ENCODE measurements at places on chromosomes 3 and 15.

- DNase-seq, result no peak
- no peaks in the 10 kb centered on the region for H3K36me3 ChIP-seq
- no peaks in the 10 kb centered on the region for H3K27me3 ChIP-seq
- H3K4me1 ChIP-seq, result no peaks in the 10 kb centered on the region
- no peak overlapping the region for H3K4me3 ChIP-seq
- H3K27ac ChIP-seq, result no peak overlapping the region
Measured at GRCh38 chr3:75982151-75982550, 196.8 kb upstream of the ZNF717 start.

DNA sequence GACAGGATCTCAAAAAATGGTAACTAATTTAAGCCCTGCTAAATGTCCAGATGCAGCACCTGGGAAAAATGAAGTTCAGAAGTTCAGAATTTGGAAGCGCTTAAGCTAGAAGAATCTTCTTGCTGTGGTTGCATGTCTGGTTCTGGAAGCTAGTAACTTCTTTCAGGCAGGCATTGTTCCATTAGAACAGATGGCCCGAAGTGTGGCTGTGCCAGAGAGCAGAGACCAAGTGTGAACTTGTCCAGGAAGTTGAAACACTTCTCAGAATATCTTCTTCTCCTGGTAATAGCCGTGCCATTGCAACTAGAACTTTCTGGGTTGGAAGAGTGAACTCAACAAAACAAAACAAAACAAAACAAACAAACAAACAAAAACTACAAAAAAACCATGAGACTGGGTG, 80.0 kb downstream of the MITF start:
- no peaks in the 10 kb centered on the region for H3K27me3 ChIP-seq
- no peak overlapping the region for H3K27ac ChIP-seq
- H3K4me3 ChIP-seq, result no peak overlapping the region
- no peak for DNase-seq
- H3K4me1 ChIP-seq, result no peaks in the 10 kb centered on the region

DNA sequence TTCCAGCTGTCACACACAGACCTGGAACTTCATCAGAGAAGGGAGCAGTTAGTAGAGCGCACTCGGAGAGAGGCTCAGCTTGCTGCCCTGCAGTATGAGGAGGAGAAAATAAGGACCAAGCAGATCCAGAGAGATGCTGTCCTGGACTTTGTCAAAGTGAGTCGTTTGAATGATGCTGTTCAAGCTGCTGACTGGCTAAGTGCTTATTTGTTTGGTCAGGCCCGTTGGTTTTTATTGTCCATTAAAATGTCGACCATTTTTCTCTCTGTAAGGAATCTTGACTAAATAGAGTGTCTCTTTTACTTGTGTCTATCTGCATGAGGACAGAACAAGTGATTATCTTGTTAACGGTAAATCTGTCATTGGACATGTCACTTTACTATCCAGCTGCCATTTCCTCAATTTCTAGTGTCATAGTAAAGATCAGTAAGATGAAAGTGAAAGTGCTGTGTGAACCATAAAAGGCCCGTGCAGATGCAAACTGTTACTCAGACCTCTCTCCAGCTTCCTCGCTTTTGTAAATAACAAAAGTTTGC, 56.9 kb downstream of the LRCH3 start:
- no peaks in the 10 kb centered on the region for H3K27me3 ChIP-seq
- H3K36me3 ChIP-seq, result peaks cover 42% of the 10 kb centered on the region

- DNase-seq, result peak; percentile 48
- H3K27me3 ChIP-seq, result no peaks in the 10 kb centered on the region
- H3K36me3 ChIP-seq, result peaks cover 17% of the 10 kb centered on the region
- H3K4me1 ChIP-seq, result peaks cover 51% of the 10 kb centered on the region
- peak within 1 kb of the TSS; percentile 79 for H3K27ac ChIP-seq
- peak within 1 kb of the TSS; percentile 85 for H3K4me3 ChIP-seq
Measured at GRCh38 chr3:52225452-52226228, at the start of gene TLR9. TSS of gene TLR9 (minus strand) at chr3:52225645. CDS start at chr3:52225529, 116 bp downstream.

- no peaks in the 10 kb centered on the region for H3K27me3 ChIP-seq
- DNase-seq, result no peak
- peaks cover 2% of the 10 kb centered on the region for H3K36me3 ChIP-seq
- no peak overlapping the region for H3K27ac ChIP-seq
- H3K4me3 ChIP-seq, result no peak overlapping the region
Measured at GRCh38 chr3:134472831-134473230, 13.0 kb downstream of the ANAPC13 start.

- no peaks in the 10 kb centered on the region for H3K4me1 ChIP-seq
- no peak for DNase-seq
- no peaks in the 10 kb centered on the region for H3K36me3 ChIP-seq
- no peak overlapping the region for H3K27ac ChIP-seq
Measured at GRCh38 chr3:123783050-123783689, 101.0 kb downstream of the MYLK start.

- H3K27me3 ChIP-seq, result peaks cover 4% of the 10 kb centered on the region
- no peak overlapping the region for H3K27ac ChIP-seq
- peak overlapping the region; percentile 11 for H3K4me3 ChIP-seq
- DNase-seq, result no peak
Measured at GRCh38 chr3:16801223-16801622, 83.5 kb upstream of the PLCL2 start.

DNA sequence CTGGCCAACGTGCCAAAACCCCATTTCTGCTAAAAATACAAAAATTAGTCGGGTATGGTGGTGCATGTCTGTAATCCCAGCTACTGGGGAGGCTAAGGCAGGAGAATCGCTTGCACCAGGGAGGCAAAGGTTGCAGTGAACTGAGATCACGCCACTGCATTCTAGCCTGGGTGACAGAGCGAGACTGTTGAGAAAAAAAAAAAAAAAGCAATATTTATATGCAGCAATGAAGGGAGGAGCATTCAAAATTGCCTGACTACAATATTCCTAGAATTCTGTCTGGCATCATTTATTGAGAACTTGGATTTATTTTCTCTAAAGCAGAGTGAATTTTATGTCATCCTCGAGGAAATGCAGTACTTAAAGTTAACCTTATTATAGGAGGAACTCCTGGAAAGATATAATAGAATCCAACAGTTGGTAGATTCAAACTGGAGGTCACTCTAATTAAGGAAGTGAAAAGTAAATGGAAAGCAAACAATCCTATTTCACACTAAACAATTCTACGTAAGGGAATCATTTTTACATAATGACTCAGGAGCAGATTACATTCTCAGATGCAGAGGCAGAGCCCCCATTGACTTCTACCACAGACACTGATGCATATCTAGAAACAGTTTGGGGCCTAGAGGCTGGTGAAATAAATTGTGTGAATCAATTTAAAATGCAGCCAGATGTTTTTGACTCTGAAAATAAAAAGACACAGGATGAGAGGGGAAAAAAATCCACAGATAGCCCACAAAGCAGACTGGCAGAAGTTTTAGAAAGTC, 82.1 kb upstream of the FHIT start:
- no peaks in the 10 kb centered on the region for H3K4me1 ChIP-seq
- DNase-seq, result no peak
- no peak overlapping the region for H3K4me3 ChIP-seq
- H3K36me3 ChIP-seq, result no peaks in the 10 kb centered on the region

GRCh38 chr3:16570113-16570512, 35.1 kb downstream of the DAZL start:
- no peak overlapping the region for H3K4me3 ChIP-seq
- H3K36me3 ChIP-seq, result no peaks in the 10 kb centered on the region
- peaks cover 16% of the 10 kb centered on the region for H3K27me3 ChIP-seq
- H3K27ac ChIP-seq, result no peak overlapping the region

- H3K4me3 ChIP-seq, result no peak overlapping the region
- no peaks in the 10 kb centered on the region for H3K36me3 ChIP-seq
- no peak overlapping the region for H3K27ac ChIP-seq
- peaks cover 9% of the 10 kb centered on the region for H3K27me3 ChIP-seq
- H3K4me1 ChIP-seq, result no peaks in the 10 kb centered on the region
- DNase-seq, result no peak
Measured at GRCh38 chr15:44798826-44799225, 62.5 kb downstream of the TRIM69 start.

DNA sequence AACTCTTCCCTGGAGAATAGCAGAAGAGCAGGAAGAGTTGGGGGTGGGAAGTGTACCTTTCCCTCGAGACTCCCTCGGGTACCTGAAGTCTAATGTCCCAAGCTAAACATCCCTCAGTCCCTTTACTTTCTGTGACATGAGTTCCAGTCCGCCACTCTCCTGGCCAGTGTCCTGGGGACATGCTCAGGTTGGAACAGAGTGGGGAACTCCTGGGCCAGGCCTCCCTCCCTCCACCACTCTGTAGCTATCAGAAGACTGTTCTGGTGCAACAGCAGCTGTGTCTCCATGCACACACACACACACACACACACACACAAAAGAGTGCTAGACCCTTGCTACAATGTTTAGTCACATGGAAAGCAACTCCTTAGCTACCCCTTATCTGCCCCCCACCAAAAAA, 155.0 kb upstream of the HES1 start:
- no peak overlapping the region for H3K27ac ChIP-seq
- no peaks in the 10 kb centered on the region for H3K36me3 ChIP-seq

GRCh38 chr15:40550341-40551037, 14.4 kb downstream of the CCDC32 start:
- no peak overlapping the region for H3K4me3 ChIP-seq
- no peak for DNase-seq
- peaks cover 20% of the 10 kb centered on the region for H3K36me3 ChIP-seq
- no peaks in the 10 kb centered on the region for H3K27me3 ChIP-seq
- no peak overlapping the region for H3K27ac ChIP-seq

DNA sequence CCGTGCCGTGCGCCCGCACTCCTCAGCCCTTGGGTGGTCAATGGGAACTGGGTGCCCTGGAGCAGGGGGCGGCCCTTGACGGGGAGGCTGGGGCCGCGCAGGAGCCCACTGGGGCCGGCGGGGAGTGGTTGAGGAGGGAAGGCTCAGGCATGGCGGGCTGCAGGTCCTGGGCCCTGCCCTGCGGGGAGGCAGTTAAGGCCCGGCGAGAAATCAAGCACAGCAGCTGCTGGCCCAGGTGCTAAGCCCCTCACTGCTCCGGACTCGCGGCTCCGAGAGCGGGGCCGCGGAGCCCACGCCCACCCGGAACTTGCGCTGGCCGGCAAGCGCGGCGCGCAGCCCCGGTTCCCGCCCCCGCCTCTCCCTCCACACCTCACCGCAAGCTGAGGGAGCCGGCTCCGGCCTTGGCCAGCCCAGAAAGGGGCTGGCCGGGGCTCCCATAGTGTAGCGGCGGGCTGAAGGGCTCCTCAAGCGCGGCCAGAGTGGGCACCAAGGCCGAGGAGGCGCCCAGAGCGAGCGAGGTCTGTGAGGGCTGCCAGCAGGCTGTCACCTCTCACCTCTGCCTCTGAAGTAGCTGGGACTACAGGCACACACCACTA, 7.8 kb downstream of the GP9 start:
- peaks cover 15% of the 10 kb centered on the region for H3K4me1 ChIP-seq
- peak; percentile 56 for DNase-seq
- peaks cover 4% of the 10 kb centered on the region for H3K36me3 ChIP-seq
- H3K27ac ChIP-seq, result peak overlapping the region; percentile 73
- peaks cover 3% of the 10 kb centered on the region for H3K27me3 ChIP-seq

DNA sequence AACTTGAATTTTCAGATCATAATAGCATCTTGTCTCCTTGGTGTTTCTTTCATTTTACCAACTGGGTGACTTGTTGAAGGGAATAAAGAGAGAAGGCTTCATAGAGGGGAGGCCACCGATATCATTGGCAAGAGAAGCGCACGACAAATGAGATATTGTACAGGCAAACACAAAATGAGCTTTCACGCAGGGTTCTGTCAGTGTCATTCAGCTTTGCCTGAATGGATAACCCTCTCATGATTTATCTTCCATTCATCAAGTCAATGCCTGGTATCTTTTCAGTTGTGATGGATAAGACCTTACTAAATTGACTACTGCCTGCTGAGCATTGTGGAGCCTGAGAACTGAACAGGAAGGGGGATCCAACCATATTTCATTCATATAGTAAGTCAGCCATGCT, 188.6 kb upstream of the EPHA3 start:
- no peaks in the 10 kb centered on the region for H3K4me1 ChIP-seq
- no peak overlapping the region for H3K27ac ChIP-seq
- no peaks in the 10 kb centered on the region for H3K27me3 ChIP-seq
- H3K4me3 ChIP-seq, result no peak overlapping the region

DNA sequence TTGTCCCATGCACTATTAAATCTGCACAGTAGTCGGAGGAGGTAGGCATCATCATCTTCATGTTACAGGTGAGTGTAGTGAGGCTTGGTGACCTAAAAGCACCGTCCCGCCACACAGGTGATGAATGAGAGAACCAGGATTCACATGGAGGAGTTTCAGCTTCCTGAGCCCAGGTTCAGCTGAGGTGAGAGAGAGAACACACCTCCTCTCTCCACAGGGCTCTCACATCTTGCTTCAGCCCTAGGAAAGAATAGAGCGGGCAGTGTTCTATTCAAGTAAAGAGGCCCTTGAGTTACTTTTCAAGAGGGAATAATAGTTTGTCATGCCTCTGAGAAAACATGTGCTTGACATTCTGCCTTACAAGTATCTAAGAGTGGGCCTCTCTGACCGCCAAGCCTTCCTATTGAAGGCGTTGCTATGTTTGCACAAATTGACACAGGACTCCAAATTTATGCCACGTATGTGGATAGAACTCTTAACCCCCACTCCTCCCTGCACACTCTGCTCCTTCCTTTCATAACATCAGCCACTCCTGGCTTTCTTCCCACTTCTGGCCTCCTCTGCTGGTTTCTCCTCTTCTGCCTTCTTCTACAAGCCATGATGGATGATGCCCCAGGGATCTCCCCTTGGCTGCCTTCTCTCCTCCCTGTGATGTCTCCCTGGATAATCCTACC, 138.3 kb upstream of the ABHD17C start:
- H3K4me3 ChIP-seq, result no peak overlapping the region
- no peak overlapping the region for H3K27ac ChIP-seq
- no peaks in the 10 kb centered on the region for H3K36me3 ChIP-seq
- no peak for DNase-seq
- H3K4me1 ChIP-seq, result no peaks in the 10 kb centered on the region

DNA sequence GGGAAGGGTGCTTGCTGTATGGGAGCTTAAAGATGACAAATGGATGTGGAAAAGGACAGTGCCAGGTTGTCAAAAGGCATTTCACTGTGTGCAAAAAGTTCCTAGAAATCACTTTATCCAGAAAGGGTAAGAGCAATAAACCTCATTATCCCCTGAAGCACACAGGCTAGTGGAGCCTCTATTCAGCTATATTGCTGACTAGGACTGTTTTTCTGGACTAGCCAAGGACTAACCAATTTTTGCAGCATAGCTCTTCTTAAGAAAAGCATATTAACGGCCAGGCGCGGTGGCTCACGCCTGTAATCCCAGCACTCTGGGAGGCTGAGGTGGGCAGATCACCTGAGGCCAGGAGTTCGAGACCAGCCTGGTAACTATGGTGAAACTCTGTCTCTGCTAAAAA, 64.8 kb downstream of the MLH1 start:
- no peaks in the 10 kb centered on the region for H3K27me3 ChIP-seq
- no peak for DNase-seq
- H3K4me3 ChIP-seq, result no peak overlapping the region
- H3K36me3 ChIP-seq, result peaks cover 26% of the 10 kb centered on the region
- H3K4me1 ChIP-seq, result peaks cover 1% of the 10 kb centered on the region

GRCh38 chr15:66008940-66009562, 139.8 kb downstream of the RAB11A start:
- H3K4me3 ChIP-seq, result no peak overlapping the region
- H3K27me3 ChIP-seq, result peaks cover 2% of the 10 kb centered on the region
- H3K27ac ChIP-seq, result no peak overlapping the region
- no peaks in the 10 kb centered on the region for H3K36me3 ChIP-seq
- no peak for DNase-seq

Data from activated naive CD8-positive, alpha-beta T cell treated with anti-CD3 and anti-CD28 coated beads, Interleukin-2, amount 10 ng/mL, durations not matched to agents 7 days and 5 days (primary cell).